Lower lobe of right lung (tissue), 2 donors: ENCODE measurements at places on chromosomes 1 and 21.
A peak's percentile ranks its signal among the peaks of the same experiment; 100 is the strongest.

- no peak for DNase-seq
These were observed 16.3 kb upstream of the CDCP2 start for GRCh38 chr1:54169068-54169467.

DNA sequence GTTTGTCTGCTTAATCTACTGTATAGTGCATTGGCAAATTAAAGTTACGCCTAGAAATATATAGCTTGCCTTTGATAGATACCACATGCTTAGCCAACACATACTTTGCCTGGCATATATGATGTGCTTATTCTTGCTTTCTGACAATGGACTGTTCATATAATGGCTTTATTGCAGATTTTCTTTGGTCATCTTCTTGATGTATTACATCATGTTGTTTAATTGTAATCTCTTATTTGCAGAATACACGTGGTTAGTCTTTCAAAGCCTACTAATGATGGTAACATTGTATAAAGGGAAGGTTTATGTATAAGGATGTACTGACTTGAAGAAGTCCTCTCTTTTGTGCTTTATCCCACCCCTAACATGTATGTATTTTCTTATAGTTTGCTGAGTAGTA lies 201.5 kb downstream of the PDE4B start:
- no peak for DNase-seq

- no peak for DNase-seq
These were observed 3.9 kb upstream of the FLG start for GRCh38 chr1:152328801-152329391.

DNA sequence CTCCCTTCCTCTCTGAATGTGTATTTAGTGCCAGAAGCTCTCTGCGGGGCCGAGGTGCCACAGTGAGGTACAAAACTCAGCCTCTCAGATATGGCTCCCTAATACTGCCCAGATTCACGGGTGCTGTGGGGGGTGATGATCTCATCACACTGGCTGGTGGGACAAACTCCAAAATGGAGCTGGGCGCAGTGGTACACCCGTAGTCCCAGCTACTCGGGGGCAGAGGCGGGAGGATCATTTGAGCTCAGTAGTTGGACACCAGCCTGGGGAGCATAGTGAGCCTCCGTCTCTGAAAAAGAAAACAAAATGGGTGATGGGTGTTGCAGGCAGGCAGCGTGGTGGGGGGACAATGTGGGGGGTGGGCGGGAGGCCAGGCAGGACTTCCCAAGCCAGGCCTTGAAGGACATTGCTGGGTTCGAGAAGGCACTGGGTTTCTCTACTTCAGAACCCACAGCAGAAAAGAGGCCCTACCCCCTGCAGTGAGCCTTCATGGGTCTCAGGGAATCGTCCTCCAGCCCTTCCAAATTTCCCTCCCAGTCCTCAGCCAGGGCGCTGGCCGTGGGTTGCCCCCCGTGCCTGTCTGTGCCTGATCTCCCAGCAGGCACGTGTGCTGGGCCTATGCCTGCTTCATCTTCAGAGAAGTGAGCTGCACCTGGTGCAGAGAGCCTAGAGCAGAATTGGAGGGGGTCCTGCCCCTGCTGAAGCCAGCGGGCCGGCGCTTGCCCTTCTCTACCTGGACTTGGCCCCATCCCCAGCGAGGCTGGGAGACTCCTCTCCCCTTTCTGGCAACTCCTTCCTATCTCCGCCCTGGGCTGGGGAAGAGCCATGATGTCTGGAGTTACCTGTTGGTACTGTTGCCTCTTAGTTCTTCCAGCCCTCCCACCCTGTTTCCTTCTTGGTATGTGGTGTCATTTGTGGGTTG lies 14.0 kb downstream of the H6PD start:
- no peak for DNase-seq

GRCh38 chr1:155931332-155932038 lies 2.7 kb downstream of the KHDC4 start:
- peak; percentile 45 for DNase-seq

DNA sequence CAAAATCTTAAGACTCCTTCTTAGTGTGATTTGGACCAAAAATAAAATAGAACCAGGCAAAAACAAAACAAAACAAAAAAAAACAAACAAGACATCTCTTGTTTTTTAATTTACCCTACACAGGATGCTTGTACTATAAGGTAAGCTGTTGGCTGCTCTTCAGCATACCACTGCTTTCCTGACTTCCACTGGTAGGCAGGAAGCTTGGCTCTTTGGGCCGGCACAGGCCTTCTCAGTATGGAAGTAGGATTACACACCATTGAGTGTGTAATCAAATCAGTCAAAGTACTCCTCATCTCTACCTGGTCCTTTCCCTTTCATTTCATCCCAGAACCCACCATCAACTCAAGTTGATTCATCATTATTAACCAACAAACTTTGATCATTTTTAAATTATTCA lies 61.9 kb upstream of the RGS1 start:
- DNase-seq: no peak
